Stimulated activated CD4-positive, alpha-beta T cell treated with anti-CD3 and anti-CD28 coated beads, Interleukin-4, amount 100 ng/mL, for 24 hours (primary cell): ENCODE measurements at places on chromosomes 2 and 18.

DNA sequence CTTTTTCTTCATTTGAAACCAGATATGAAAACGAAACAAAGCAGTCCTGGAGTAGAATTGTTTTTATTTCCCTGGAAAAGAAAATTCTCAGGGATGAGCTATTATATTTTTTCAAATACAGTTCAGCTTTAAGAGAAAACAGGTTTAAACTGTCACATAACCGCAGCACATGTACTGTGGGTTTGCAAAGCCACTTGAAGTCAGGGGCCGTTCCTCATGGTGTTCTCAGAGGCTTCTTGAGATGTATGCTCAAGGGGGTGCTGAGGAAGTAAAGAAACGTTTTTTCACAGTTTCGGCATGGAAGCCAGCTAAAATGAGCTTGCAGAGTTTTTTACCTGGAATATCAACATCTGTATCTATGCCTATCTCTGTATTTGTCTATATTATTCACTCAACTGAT lies 225.3 kb downstream of the MC4R start:
- DNase-seq, result no peak

GRCh38 chr18:78652001-78652545 lies 327.5 kb upstream of the SALL3 start:
- no peak for DNase-seq

- no peak for DNase-seq
These were observed 6.5 kb downstream of the ACKR3 start for GRCh38 chr2:236576087-236576486.

DNA sequence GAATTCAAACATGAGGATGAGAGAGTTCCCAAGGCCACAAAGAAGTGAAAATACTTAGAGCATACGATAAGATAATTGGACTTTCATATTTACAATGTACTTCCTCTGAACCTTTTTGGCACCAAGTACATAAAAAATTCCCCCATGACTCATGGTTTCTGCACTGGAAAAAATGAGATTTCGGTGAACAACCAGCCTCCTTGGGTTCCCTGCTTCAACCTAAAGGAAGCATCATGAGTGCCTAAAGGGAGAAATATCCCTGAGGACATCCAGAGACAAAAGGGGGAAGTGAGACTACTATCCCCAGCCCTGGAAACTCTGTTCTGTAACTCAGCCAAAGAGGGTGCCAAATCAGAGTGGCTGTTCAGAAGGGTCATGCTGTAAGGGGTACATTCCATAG lies 562.7 kb upstream of the SLC39A10 start:
- DNase-seq, result peak; percentile 4

DNA sequence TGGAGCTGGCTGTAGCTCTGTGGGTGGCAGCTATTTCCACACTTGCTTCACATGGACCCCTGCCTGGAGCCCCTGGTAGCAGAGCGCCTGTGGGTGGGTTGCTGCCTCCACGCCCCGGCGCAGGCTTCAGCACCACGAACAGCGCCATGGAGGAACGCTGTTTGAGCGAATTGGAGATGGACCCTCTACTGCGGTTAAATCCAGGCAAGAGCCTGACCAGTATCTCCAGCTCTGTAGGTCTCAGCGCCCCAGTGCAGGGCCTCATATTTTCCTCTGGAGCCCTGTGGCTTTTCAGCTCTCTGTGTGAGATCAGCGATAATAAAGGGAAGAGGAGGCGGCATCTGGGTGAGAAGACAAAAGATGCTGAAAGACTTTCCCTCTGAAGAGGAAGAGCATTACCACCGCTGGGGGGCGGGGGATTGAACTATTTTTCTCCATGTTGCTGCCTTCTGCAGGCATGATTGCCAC lies 12.0 kb downstream of the ONECUT2 start:
- DNase-seq, result no peak

DNA sequence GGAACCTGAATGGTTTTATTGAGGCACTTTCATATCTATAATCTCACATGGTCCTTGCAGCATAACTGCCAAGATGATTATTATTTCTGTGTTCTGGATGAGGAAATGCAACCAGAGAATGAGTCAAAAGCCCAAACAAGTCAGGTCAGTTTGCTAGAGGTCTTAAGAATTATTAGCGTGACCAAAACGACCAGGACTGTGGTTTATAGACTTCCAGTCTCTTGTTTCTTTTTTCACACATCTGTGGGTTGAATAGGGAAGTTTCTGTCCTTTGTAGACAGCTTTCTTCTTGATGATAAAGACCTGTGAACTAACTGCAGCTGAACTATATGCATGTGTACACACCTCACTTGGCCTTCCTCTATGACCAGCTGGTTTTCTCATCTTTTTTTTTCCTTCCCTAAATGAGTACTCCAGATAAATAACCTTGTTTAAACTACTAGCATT lies 13.9 kb downstream of the ADAM23 start:
- DNase-seq, result no peak

DNA sequence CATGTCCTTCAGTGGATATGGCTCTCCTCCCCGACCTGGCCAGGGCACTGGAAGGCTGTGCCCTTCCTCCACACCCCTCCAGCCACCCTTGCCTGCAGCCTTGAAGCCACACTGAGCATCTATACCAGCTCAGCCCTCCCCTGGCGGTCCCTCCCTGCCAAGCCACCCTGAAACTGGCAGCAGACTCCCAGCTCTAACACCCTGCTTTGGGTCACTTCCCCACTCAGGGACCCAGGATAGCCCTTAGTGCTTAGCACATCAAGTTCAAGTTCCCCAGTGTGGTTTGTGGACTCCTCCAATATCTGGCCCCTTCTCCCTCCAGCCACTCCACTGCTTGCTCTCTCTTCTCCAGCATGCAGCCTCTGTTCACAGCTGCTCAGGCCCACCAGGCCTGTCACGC lies 89.4 kb downstream of the TNS1 start:
- no peak for DNase-seq

- peak; percentile 42 for DNase-seq
These were observed 24.0 kb downstream of the RAX start for GRCh38 chr18:59249199-59249774.

DNA sequence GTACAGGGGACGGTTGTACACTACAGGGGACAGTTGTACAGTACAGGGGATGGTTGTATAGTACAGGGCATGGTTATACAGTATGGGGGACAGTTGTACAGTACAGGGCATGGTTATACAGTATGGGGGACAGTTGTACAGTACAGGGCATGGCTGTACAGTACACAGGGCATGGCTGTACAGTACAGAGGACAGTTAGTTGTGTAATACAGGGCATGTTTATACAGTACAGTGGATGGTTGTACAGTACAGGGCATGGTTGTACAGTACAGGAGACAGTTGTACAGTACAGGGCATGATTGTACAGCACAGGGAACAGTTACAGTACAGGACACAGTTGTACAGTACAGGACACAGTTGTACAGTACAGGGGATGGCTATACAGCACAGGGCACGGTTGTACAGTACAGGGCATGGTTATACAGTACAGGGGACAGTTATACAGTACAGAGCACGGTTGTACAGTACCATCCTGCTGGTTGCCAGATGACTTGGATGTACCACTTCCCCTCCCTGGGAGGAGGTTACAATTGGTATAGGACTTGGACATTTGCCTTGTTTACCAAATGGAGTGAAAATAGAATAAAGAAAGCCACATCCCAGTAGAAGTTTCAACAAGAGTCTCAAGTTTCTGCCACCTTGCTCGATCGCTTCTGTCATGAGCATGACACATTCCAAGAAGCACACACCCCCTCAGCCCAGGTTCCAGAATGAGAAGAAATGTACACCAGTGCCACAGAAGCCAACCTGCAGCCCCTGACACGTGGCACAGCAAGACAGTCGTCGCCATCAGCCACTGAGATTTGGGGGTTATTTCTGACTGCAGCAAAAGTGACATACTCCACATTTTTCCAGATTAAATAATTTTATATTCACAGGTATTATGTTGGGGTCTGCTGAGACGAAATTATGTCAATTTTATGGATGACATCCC lies 16.0 kb downstream of the CYRIA start:
- DNase-seq, result no peak

GRCh38 chr2:61214171-61214570 lies 52.2 kb downstream of the C2orf74 start:
- DNase-seq, result no peak

GRCh38 chr2:64243081-64244036 lies 99.1 kb upstream of the PELI1 start:
- no peak for DNase-seq

GRCh38 chr2:37068686-37069085 lies 15.5 kb downstream of the HEATR5B start:
- DNase-seq, result no peak

GRCh38 chr2:73075477-73076373 lies 4.2 kb upstream of the SFXN5 start:
- no peak for DNase-seq

- DNase-seq, result no peak
These were observed 510.1 kb upstream of the SLC8A1 start for GRCh38 chr2:40962026-40962425.

DNA sequence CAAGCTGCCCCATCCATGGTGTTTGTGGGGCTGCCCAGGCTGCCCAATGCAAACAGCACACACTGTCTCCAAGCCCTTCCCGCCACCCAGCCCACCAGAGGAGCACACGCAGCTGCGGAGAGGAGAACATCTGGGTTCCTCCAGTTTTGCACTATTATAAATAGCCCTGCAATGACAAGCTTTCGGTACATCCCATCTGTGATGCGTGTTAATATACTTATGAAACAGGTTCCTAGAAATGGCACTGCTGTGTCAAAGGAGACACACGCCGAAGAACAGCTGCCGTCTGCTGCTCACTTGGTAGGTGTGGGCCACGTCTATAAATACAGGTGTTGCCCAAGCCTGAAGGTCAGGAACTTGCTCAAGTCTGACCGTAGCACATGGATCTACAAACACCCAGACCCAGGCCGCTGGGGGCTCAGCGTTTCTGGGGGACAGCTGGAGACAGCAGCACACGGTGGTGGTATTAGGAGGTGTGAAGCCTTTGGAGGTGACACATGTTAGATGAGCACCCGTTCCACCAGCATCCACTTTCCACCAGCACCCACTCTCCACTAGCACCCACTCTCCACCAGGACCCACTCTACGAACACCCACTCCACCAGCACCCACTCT lies 34.3 kb downstream of the PXDN start:
- DNase-seq, result no peak

GRCh38 chr2:24210106-24210455 lies 35.2 kb downstream of the FAM228A start:
- DNase-seq, result no peak

DNA sequence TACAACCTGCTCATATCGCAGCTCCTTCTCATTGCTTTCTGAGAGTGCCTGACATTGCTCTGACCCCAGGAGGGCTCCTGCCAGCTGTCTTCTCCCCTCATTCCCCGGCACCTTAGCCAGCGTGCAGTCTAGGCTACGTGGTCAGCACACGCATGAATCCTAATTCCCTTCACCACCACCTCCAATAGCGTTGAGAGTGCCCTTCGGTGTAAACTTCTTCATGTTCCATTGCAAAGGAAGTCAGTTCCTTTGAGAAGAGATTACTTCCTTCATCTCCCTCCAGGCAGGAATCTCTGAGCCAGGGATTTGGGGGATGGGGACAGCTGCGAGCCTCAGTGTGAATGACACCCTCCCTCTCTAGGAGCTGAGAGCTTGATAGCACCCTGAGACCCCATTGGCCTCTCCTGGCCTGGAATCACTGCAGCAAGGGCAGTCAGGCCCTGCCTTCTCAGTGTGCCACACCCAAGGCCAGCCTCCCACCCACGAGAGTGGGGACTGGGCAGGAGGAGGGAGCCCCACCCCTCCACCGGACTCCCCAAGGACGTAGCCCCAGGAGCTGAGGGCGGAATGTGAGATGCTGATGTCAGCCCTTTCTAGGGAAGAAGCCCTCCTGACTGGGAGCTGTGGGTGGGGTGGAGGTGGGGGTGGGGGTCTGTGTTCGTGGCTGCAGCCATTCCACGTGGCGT lies 53.4 kb downstream of the SLC66A2 start:
- no peak for DNase-seq

GRCh38 chr2:150403457-150403856 lies 84.0 kb downstream of the RND3 start:
- DNase-seq, result no peak

GRCh38 chr2:237421542-237422116 lies 7.7 kb upstream of the COL6A3 start:
- peak; percentile 85 for DNase-seq

DNA sequence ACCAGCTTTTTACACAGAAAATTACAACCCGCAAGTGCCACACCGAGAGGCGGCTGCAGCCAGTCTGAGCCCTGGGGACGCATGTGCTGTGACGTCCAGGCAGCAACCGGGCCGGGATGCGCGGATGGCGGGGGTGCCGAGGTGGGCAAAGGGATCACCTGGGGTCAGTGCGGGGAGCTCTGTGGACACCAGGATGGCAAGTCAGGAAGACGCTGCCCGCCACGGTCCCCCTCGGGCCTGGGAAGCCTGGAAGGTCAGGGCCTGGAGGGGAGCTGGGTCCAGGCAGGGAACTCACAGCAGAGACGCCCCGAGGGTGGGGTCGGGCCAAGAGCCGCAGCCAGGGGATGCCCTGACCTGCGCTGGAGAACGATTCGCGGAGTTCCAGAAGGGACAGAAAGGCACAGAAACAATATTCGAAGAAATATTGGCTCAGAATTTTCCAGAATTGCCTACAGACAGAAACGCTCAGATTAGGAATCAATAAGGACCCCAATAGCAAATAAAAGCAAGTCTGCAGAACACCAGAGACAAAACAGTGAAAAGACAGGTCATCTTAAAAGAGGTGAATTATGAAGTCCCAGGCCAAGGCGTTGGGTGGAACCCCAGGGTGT lies 11.7 kb upstream of the KIF1A start:
- DNase-seq, result no peak

- DNase-seq, result no peak
These were observed 53.1 kb upstream of the HS6ST1 start for GRCh38 chr2:128371648-128372345.

DNA sequence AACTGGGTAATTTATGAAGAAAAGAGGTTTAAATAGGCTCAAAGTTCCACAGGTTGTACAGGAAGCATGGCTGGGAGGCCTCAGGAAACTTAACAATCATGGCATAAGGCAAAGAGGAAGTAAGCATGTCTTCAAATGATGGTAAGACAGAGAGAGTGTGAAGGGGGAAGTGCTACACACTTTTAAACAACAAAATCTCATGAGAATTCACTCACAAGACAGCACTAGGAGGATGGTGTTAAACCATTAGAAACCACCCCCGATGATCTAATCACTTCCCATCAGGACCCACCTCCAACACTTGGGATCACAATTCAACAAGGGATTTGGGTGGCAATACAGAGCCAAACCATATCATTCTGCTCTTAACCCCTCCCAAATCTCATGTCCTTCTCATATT lies 34.9 kb downstream of the CFAP210 start:
- DNase-seq, result no peak

- DNase-seq, result no peak
These were observed 172.3 kb downstream of the PID1 start for GRCh38 chr2:229098801-229099200.

- no peak for DNase-seq
These were observed 196.5 kb downstream of the SATB2 start for GRCh38 chr2:199261239-199261638.
